ENCODE measurements at places on chromosomes 7 and 10. TPM values are rescaled to one million over a fixed set of nuclear protein-coding genes. Genes with fewer than 3 reads are reported as not detected.

Gene EN2
- total RNA-seq, result 1.0 TPM

Gene LRIT1
- not detected for total RNA-seq

Gene PTF1A
- total RNA-seq, result not detected

Gene C10orf105
- total RNA-seq, result not detected

Gene SPDYE5
- total RNA-seq, result not detected

Gene IPMK
- 2.8 TPM for total RNA-seq

Gene MPP7
- total RNA-seq, result 0.23 TPM

Gene TMEM213
- not detected for total RNA-seq

Gene DNAH11
- total RNA-seq, result 0.04 TPM

Gene AGAP9
- 9.7 TPM for total RNA-seq

Gene RAB11FIP2
- 15.5 TPM for total RNA-seq

Gene TMEM140
- 1.1 TPM for total RNA-seq

Gene PGAM1
- 637 TPM for total RNA-seq

Gene ENO4
- total RNA-seq, result 0.16 TPM

Gene GSTO2
- total RNA-seq, result 1.7 TPM

Gene SPAM1
- total RNA-seq, result not detected

Gene PCLO
- total RNA-seq, result 1.2 TPM

Gene GATA3
- 4.0 TPM for total RNA-seq

Gene TAS2R41
- not detected for total RNA-seq

Gene ASB15
- total RNA-seq, result not detected

Gene LBX1
- total RNA-seq, result not detected

Gene DAGLB
- 25.2 TPM for total RNA-seq

Gene CCDC3
- 0.94 TPM for total RNA-seq

Gene HECTD2
- total RNA-seq, result 3.7 TPM

Gene SLC29A3
- 15.3 TPM for total RNA-seq

Gene CCDC172
- not detected for total RNA-seq

Gene SLC26A4
- total RNA-seq, result 0.04 TPM

Gene MYPN
- 2.5 TPM for total RNA-seq

Gene C7orf57
- total RNA-seq, result 0.24 TPM

Gene HOXA11
- 0.67 TPM for total RNA-seq

Gene CHCHD1
- total RNA-seq, result 63.2 TPM

Gene COPG2
- 11.3 TPM for total RNA-seq

Gene SPDYE16
- not detected for total RNA-seq
